ENCODE measurements at places on chromosomes 5 and 9.
A peak's percentile ranks its signal among the peaks of the same experiment; 100 is the strongest.

- no peak for DNase-seq
Measured at GRCh38 chr5:165031371-165031770, 1526.0 kb downstream of the MAT2B start.

DNA sequence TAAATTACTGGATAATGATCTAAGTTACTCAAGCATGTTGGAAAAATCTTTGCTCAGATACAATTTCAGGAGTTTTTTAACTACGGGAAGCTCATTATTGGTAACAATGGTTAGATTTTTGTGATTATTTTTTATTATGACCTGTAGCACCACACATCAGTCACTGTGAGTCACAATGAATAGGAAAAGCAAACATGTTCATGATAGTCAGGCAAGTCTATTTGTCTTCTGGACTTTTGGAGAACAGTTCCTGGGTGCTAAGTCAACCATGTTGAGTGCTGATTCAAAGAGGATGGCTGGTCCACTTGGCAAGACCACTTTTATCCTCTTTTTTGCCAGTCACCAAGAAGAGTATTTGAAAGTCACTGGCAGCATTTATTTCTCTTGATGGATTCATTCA lies 403.2 kb downstream of the KIF4B start:
- no peak for DNase-seq

DNA sequence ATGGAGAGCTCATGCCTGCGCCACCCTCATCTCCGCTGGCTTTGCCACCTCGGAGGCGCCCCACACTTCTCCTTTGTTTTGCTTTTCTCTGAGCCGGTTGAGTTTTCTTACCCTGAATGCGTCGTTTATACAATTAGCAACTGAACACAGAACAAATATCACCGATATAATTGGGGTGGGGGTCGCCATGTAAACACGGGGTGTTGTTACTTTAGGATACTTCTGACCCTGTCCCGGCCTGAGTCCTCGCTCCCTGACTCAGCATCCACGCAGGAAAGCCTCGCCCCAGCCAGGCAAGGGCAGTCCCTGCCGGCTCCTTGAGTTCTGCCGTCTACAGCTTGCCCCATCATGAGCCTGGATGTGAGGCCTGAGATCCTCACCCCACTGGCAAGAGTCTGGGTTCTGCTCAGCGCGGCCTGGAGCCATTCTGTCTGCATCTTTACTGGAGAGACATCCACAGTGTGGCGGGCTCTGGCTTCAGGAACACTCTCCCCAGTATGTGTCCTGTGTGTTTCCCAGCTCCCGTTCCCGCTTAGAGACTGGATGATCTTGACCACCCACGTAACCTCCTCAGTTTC lies 5.5 kb downstream of the NKX2-5 start:
- DNase-seq, result no peak

DNA sequence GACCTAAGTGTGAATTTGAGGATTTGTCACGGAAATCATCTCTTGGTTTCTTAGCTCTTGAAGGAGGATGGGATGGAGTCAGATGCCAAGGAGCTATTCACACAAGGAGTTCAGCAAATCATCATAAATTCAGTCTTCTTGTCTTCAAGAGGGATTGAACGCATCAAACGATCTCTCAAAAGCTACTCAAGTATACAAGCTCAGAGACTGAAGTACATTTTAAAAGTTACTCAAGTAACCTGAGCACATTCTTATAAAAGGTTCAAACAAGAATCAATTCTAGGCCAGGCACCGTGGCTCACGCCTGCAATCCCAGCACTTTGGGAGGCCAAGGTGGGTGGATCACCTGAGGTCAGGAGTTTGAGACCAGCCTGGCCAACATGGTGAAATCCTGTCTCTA lies 21.1 kb upstream of the GOLPH3 start:
- DNase-seq, result no peak

GRCh38 chr9:133597316-133597957 lies 11.8 kb downstream of the FAM163B start:
- no peak for DNase-seq

DNA sequence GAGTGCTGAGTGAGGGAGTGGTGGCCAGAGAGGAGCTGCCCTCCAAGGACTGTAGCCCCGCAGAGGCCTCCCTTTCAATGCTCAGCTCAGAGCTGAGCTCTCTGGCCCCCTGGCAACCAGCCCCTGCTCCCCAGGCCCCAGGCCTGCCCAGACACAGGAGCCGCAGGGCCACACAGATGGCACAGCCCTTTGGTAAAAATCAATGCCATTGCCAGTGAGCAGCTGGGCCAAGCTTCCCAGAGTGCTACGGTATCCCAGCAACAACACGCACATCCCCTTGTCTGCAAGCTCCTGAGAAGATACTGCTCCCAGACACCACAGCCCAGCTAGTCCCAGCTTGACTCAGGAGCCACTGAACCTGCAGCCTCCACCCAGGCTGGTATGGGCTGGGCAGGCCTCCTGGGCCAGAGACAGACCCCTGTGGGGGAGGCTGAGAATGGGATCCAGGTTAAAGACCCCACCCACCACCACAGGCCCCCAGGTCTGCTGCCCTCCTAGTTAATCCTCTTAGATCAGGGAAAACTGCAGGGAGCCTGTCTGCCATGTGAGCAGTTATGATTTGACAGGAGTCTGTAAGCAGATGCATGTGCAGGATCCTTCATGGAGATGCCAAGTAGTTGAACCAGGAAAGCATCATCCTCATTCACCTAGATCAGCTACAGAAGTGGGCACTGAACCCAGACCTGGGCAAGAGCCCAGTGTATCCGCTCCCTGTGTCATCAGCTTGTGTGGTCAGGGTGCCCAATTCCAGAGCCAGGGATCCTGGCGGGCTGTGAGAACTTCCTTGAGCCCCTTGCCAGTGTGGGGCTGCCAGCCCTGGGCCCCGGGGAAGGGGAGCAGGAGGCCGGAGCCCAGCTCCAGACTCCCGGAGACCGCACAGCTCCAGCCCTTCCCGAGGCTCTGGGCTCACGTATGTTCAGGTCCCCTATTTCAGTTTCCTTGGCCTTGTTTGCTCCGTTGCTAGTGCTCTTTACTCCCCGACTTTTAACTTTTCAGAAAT lies 26.7 kb upstream of the ADAMTS2 start:
- no peak for DNase-seq

DNA sequence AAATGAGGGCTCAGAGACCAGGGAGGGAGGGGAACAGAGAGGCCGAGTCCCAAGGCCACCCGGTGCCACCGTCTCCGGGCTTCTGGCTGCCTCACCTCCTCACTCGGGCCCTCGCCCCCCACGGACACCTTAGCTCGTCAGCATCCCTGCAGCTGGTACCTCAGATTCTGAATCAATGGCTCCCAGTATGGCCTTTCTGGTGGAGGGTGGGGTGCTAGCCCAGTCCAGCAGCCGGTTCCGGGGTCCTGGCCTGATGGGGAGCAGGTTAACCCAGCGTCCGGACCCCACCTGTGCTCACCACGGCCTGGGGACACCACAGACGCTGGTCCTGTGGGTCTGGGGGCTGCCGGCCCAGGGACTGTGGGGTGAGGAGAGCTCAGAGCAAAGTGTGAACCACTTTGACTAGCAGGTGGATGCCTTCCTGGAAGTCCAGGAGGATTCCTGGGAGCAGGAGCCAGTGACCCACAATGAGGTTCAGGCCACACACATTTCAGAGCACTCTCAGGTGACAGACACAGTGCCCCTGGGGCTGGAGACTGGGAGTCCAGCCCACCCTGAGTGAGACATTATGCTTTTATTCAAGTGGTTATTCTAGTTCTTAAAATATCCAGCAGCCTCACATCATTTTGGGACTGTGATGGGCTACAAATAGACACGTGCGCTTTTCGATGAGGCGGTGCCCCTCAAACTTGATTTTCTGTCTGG lies 53.3 kb downstream of the AHRR start:
- DNase-seq, result no peak

- no peak for DNase-seq
Measured at GRCh38 chr9:32854271-32854670, 70.9 kb downstream of the TMEM215 start.

- no peak for DNase-seq
Measured at GRCh38 chr5:158684469-158684868, 415.2 kb downstream of the EBF1 start.

DNA sequence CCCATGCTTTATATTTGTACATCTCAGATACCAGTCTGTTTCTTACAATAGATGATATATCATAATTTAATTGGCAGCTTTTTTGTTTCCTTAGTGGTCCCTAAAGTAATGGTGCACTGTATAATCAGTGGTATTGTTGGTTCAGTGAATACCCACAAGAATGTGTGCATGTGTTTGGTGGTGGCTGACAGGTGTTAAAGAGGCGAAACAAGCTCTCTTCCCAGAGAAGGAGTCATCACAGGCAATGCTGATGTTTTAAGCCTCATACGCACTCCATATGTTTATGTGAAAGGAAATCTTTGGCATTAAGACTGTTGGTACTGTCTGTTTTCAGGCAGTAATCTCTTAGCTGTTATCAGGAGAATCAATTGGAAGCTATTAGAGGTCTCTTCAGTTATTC lies 49.2 kb upstream of the KIAA1958 start:
- DNase-seq, result no peak

- peak; percentile 3 for DNase-seq
Measured at GRCh38 chr9:109251080-109251775, 69.6 kb downstream of the EPB41L4B start.

DNA sequence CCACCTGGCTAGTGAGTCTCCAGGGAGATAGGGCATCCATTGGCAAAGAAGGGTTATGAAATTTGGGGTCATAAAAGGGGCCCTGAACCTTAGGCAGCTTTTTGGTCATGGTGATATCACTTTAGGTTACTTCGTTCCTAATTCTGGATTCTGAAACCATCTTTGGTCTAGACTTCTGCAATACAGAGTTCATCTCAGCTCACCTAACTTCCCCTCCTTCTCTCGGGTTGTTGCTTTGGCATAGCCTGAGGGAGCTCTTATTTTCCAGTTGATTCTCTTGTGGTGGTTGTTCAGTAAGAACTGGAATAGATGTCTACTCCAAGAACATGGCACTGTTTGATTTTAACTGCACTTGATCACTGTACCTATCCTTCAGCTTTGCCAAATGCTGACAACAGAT lies 148.9 kb upstream of the RUSC2 start:
- peak; percentile 10 for DNase-seq

GRCh38 chr5:179558932-179559283 lies 8.6 kb downstream of the RUFY1 start:
- DNase-seq, result peak; percentile 53

- peak; percentile 52 for DNase-seq
Measured at GRCh38 chr5:95739857-95740256, 8.7 kb downstream of the RHOBTB3 start.

DNA sequence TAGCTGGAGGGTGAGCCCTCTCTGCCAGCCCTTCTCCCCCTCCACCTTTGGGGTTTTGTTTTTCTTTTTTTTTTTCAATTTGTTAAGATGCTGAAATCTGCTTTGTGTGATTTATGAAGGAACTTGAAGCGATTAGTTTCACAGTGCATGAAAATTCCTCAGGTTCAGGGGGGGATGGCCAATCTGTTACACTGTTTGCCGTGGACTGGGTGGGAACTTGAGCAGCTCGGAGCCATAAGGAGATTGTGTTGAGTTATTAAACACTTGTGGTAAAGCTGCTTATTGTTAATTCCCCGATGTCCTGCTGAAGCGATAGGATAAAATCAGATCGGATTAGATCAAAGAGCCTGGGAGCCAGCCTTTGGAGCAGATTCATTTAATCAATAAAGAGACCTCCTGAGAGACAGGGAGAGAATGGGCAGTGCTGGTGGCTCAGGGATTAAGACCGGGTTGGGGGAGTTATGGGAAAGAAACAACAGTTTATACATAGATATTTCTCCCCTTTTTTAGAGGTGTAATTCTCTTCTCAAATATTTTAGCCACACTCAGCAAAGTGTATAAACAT lies 105.8 kb upstream of the SPATA31D4 start:
- no peak for DNase-seq

GRCh38 chr9:14180093-14180959 lies 133.6 kb downstream of the NFIB start:
- no peak for DNase-seq

DNA sequence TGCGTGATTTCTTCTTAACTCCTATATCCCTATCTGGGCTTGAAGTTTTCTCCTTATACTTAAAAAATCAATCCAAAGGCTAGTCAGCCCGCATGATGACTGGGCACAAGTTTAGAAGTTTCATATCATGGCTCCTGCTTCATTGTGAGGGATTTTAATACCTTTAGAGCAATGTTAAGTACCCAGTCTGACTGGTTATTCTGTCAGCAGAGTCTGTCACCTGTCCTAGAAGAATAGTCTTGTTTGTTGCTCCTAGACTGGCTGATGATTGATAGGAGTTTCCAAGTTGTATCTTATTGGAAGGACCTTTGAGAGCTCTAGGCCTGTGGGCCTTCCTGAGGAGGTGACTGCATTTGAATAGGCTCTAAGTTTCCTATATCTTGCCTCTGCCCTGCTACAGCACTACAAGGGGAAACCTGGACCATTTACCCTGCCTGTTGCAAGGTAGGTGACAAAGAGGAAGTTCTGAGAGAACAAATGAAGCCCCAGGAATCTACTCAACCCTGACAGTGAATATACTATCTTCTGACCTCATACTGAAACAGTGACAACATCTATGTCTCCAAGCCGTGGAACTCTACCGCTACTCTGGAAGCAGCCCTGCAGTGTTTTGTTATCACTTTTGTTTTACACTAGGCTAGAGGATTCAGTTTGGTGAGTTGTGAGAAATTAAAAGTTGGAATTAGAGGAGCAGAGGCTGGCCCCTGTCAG lies 66.5 kb downstream of the F2RL2 start:
- DNase-seq, result no peak

GRCh38 chr5:68343421-68343826 lies 127.9 kb downstream of the PIK3R1 start:
- no peak for DNase-seq

- DNase-seq, result no peak
Measured at GRCh38 chr9:80028501-80028900, 456.7 kb downstream of the TLE4 start.

DNA sequence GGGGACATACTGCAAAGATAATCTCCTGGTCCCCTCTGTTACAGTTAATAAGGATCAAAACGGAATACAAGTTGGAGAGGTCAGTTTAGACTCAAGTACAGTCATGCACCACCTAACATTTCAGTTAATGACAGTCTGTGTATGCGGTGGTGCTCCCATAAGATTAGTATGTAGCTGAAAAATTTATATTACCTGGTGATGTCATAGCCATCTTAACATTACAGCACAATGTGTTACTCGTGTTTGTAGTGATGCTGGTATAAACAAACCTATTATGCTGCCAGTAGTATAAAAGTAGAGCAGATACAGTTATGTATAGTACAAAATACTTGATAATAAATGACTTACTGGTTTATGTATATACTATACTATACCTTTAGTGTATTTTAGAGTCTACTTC lies 207.9 kb downstream of the GDNF start:
- no peak for DNase-seq

- DNase-seq, result no peak
Measured at GRCh38 chr5:37772255-37772654, 67.6 kb downstream of the GDNF start.

- no peak for DNase-seq
Measured at GRCh38 chr9:37508834-37509206, 23.1 kb downstream of the POLR1E start.

All from inflammatory macrophage (primary cell).